Stimulated activated CD4-positive, alpha-beta T cell treated with anti-CD3 and anti-CD28 coated beads, Interleukin-15, amount 100 ng/mL, for 48 hours (primary cell): ENCODE measurements at places on chromosomes 11 and 22.

GRCh38 chr11:40286137-40286536, 1173.3 kb downstream of the LRRC4C start:
- no peak for DNase-seq

DNA sequence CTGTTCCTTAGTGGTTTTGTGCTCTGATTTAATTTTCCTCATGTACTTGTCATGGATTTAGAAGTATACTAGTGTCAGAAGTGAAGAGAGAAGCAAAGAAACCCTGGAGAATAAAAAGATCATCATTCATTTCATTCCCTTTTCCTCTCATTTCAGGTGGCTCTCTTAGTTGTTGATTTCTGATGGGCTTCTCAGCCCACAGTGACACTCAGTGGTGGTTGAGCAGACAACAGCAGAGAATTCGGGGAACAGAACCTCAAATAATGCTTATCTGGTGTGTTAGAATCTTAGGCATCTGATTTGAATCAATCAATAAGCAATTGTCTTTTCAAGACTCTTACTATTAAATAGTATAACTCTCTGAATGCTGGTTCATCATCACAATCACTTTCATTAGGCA, 1289.4 kb downstream of the FAM181B start:
- DNase-seq: no peak

- DNase-seq: peak; percentile 41
Measured at GRCh38 chr11:116853461-116854073, 16.1 kb upstream of the APOA1 start.

GRCh38 chr11:45085646-45086501, 60.6 kb upstream of the PRDM11 start:
- no peak for DNase-seq

GRCh38 chr11:2686360-2687222, 13.2 kb downstream of the KCNQ1OT1 start:
- no peak for DNase-seq
